ENCODE measurements at places on chromosomes 2 and 18.

DNA sequence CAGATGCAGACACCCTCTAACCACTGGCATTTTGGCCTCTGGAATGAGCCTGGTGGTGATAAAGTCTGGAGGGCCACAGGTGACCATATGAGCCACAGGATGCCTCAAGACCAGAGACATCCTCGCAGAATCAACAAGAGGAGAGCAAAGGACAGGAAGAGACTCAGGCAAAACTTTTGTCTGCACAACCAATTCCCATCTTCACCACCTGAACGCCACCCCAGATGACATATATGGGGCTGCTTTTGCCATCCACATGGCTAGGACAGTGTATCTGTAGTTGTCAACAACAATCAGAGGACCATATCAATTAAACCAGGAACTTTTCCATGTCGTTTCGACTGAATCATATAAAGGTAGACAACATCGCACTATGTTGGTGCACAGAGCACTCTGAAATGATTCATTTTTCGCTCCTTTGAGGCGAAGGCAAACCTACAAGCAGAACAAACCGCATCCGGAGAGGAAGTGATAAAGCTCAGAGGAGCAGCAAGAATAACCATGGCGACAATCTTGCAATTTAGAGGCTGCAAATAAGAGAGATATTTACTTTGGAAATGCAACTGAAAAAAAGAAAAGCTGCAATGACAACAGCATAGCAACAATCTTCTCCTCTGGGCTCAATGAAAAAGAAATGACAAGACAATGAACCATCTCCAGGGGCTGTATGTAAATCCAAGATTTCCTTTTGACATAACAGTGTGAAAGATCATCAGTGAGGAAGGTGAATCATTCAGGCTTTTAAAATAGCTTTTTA is 204.5 kb downstream of the ARL4C start:
- DNase-seq: peak; percentile 65

DNA sequence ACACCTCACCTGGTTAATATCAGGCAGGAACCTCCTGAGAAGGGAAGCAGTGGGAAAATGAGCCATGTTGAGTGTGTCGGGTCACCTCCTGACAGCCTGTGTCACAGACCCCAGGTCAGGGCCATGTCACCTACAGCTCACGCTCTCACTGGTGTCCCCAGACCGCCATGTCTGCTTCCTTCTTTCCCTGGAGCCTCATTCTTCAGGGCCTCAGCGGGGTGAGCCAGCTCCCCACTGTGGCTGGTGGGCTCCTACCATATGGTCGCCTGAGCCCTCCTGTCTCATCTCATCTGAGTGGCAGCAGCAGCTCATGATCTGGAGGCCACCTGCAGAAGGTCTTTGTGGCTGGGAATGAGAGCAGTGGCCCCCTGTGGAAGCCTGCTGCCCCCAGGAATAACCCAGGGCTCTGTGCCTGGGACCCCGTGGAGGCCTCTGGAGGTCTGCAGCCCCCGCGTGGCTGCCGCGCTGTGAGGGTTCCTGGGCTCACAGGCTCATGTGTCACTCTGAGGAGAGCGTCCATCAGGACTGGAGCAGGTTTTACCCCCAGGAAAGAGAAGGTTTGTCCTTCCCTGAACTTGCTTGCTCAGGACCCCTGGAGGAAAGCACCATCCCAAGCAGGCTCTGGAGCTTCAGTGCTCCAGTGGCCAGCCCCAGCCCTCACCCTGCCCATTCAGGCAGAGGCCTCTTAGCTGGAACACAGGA is 56.4 kb downstream of the FAM168B start:
- no peak for DNase-seq

DNA sequence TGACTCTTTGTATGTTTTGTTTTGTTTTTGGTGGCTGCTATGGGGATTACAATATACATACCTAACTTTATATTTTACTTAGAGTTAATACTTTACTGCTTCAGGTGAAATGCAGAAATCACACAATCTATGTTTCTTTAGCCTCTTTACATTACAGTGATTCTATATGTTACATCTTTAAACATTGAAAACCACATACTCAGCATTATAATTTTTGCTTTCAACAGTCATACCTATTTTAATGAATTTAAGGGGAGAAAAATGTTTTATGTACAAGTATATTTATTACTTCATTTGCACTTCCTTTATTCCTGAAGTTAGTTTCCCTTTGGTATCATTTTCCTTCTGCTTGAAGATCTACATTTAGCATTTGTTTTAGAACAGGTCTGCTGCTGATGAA is 23.1 kb downstream of the FAM117B start:
- no peak for DNase-seq

DNA sequence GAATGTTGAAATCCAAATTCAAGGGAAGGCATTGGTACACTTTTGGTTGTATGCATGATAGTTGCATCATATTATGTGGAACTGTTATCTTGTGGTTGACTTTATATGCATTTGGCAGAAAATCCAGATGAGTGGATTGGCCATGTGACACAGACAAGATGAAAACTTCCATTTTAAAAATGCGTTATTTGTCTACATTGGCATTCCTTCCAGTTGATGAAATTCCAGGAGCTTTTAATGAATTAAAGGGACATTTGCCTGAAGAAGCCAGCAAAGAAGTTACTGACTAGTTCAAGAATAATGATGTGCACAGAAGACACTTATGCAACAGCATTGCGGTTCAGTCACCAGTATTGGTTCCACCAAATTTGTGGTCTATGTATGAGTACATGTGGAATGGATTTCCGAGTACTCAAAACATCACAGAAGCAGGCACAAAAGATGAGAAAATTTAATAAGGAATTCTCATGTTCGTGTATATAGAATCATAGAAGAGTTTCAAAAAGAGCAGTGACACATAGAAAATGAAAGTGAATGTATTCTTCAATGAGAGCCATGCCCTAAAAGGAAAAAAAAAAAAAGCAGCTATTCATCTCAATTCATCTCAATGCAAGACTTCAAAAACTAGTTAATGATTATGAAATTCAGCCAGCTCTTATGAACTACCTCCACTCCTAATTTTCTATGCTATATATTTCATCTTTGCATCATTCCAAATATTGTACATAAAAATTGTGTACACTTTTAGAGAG is 232.1 kb downstream of the RBM43 start:
- no peak for DNase-seq

DNA sequence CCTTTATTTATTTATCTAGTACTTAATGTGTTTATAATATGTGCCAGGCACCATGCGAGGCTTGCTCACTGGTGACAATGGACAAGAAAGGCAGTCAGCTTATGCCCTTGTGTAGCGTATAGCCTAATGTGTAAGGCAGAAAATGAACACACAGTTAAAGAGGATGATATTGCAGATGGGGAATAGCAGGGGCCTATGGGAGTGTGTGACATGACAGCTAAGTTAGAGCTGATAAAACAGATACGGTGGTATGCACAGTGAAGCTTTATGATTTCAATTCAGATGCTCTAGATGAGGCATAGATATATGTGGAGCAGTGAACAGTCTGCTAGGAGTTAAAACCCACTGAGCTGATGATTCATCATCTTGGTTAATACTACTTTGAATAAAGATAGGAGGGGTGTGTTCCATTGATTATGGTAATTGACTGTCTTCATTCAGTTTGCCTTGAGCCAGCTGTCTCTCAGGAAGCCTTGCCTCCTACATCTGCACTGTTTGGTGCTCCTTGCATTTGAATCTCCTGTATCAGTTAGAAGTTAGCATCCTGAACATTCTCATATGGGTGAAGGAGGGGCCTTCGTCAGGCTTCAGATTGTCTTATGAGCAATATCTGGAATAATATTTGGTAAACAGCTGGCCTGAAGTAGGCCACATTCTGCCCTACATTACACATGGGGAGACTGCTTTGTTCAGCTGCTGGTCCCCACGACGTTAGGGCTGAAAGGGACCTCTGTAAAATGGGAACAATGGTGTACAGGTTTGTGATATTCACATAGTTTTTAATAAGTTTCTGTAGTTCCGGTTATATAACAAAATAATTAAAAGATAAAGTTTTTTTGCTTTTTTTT is 13.2 kb downstream of the MAP4K4 start:
- no peak for DNase-seq

Data from activated T-cell treated with anti-CD3 and anti-CD28 coated beads, Interleukin-2, amount 50 U/mL, for 1 hour (primary cell).